Kidney glomerular epithelial cell (primary cell): ENCODE measurements at places on chromosomes 2 and 18.

GRCh38 chr2:29110916-29111535, 4.2 kb upstream of the CLIP4 start:
- DNase-seq = peak; percentile 41

DNA sequence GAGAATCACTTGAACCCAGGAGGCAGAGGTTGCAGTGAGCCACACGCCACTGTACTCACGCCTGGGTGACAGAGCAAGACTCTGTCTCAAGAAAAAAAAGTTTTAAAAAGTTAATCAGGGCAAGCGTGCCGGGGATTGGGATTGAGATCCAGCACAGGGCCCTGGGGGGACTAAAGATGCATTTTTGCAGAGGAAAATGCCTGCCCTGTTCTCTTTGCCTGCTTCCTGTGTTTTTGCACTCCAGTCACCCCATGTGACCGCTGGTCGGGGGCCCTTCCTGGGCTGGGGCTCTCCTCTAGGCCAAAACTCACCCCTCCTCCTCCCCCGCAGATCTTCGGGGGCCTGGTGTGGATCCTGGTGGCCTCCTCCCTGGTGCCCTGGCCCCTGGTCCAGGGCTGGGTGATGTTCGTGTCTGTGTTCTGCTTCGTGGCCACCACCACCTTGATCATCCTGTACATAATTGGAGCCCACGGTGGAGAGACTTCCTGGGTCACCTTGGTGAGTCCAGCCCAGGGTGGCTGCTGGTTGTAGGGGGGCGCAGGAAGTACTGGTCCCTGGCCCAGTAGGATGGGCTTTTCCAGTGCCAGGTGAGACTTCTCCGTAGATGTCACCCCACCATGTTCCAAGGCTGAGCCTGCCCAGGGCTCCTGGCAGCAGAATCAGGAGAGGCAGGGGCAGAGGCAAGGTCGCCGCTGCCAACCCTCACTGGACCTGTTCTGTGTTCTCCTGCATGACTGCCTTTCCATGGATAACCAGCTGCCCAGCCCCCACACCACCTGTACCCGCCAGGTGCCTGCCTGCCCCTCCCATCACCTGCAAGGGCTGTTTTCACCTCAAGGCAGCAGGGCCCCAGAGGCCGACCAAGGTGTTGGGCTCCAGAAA, 22.4 kb downstream of the MAL start:
- DNase-seq = no peak

DNA sequence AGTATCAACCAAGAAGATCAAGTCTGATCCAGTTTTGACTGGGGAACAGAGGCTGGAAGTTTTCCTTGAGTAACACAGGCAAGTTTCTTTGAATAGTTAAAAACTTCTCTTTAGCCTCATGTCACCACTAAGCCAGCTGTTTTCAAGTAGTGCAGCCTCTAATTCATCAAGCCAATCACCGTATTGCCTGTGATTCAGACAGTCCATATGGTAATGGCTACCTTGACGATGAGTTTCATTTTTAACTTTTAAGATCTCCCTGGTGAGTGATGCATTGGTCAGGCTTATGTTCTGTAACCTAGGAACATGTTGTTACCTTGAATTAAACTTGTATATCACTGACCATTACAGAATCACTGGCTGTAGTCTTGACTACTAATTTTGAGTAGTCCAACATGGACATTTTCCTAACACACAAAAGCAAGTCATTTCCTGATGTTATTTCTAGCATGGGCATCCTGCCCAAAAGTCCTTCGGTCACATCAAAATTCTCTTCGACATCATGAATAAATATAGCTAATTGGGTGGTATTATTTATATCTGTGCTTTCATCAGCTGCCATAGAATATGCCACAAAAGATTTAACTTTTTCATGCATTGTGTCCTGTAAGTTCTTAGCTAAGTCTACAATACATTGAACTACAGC, 238.8 kb upstream of the GCFC2 start:
- no peak for DNase-seq

- DNase-seq = no peak
Measured at GRCh38 chr2:71154798-71155197, 24.4 kb downstream of the MPHOSPH10 start.

DNA sequence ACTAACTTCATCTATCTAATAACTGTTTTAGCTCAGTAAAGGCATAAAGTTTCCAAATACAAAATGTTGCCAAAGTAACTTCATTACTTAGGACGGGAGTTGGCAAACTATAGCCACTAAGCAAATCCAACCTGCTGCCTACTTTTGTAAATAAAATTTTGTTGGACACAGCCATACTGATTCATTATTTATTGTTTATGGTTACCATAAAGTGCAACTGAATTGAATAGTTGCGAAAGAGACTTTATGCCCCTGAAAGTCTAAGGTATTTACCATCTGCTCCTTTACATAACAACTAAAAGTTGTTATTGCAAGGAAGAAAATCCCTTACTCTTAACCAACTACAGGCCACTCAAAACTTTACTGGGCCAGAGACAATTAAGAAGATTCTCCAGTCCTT, 256.7 kb upstream of the RBBP8 start:
- DNase-seq = no peak

DNA sequence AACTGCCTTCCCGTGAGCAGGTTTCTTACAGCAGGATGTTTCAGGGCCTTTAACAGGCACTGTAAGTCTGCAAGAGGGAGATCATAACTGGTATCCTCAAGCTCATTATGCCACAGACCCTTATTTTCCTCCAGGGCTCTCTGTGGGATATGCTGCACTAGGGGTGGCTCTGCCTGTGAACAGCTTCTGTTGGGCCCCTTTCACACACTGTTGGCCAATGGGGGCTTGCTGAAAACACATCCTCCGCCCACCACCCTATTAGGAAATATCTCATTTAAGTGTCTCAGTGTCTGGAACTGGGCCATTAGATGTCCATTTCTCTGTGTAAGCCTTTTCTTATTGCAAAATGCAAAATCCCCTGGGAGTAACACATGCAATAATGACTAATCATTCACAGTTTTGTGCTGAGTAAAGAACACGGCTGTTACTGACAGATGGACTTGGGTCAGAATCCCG, 414.3 kb upstream of the HS6ST1 start:
- DNase-seq = no peak

DNA sequence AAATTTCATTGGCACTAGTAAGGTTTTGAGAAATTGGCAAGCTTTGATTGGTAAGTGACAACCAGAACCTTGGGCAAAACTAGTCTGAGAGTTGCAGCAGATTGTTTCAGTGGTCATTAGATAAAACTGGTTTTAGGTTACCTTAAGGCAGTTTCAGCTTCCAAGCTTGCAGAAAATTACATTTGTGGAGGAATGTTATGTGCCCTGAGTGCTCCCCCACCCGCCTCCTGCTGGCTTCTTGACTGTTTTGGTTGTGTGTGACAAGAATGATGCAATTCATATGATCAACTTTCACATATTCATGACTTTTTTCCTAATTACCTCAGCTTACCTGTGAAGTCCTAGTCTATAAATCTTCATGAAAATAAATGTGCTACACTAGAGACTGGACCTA, 599.5 kb upstream of the ZNF804A start:
- no peak for DNase-seq

GRCh38 chr2:104140361-104140760, 713.6 kb upstream of the POU3F3 start:
- DNase-seq = peak; percentile 2

- DNase-seq = no peak
Measured at GRCh38 chr2:181643151-181643550, 13.8 kb downstream of the CERKL start.

DNA sequence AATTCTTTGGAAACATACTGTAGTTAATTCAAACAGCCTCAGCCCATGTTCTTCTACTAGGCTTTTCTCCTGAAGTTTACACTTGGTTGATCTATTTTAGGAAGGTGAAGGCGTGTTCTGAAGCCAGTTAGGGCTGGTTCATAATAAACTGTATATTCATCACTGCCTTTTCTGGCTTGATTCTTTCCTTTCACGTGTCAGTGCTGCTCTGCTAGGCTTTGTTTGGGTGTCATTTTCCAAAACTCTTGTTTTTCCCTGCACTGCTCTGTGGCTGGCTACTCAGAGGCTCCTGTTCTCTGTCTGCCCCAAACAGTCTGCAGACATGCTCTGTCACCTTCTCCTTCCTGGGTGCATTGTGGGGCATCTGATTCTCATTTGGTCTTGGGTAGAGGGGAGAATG, 136.1 kb downstream of the PARD3B start:
- no peak for DNase-seq

GRCh38 chr18:77063260-77063659, 69.3 kb downstream of the MBP start:
- DNase-seq = peak; percentile 32

GRCh38 chr2:126715111-126715510, 59.2 kb downstream of the GYPC start:
- DNase-seq = no peak

- DNase-seq = peak; percentile 3
Measured at GRCh38 chr2:200929334-200930249, 33.9 kb downstream of the ORC2 start.

- no peak for DNase-seq
Measured at GRCh38 chr18:44075038-44075437, 605.6 kb upstream of the SETBP1 start.

- DNase-seq = no peak
Measured at GRCh38 chr18:43303376-43303775, 26.1 kb upstream of the SYT4 start.

DNA sequence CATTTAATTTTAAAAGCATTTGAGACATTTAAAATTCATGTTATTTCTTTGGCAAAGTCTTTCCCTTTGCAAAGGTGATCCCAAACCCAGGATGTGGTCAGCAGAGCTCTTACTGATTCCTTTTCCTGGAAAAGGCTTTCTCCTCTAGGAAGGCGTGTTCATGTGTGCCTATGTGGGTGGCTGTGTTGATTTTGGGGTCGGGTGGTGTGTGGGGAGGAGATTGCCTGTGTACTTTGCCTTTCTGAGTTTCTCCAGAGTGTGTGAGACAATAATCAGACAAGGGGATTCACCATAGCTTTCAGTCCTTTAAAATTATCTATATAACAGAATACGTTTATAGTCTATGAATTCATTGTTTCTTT, 173.2 kb downstream of the SOCS6 start:
- no peak for DNase-seq

- no peak for DNase-seq
Measured at GRCh38 chr2:98472132-98472650, 27.5 kb downstream of the INPP4A start.

DNA sequence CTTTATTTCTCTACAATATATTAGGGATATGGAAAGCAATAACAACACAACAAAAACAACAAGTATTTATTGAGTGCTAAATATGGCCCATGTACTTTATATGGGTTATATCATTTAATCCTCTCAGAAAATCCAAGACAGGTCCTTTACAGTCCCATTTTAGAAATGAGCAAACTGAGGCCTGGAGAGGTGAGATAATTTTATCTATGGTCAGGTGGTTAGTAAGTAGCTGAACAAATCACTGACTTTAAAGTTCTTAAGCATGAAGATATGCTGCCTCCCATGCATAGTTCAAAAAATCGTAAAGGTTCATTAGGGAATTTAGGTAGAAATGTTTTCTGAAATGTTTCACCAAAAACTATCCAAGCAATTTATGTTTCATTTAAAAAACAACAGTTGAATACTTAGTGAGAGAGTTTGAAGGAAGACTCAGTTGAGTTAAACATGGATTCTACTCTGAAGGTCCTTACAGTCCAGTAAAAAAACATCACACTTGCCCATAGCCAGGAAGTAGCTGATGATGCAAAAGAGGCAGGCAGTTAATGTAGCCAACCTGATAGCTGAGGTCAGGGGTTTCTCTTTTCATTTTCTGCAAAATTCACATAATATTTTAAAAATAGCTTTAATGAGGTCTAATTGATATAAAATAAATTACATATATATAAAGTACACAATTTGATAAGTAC, 7.6 kb upstream of the NFE2L2 start:
- DNase-seq = no peak

GRCh38 chr2:143696651-143697050, 567.4 kb downstream of the ARHGAP15 start:
- DNase-seq = no peak

DNA sequence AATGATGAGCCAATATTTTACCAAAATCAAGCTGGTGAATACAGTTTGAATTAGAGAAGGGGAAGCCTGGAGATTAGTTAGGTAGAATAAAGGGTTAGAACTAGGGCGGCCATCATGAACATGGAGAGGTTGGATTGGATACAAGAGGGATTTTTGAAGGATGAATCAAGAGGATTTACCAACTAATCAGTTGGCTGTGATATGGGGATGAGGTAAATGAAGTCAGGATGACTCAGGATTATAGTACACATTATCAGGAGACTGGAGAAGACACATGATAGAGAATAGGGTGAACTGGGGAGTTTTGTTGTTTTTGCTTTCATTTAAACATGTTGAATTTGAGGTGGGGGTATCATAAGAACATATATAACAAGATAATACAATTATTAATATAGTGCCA, 73.8 kb upstream of the PROKR1 start:
- DNase-seq = no peak

GRCh38 chr2:162125138-162125537, 26.9 kb downstream of the GCG start:
- DNase-seq = peak; percentile 82

DNA sequence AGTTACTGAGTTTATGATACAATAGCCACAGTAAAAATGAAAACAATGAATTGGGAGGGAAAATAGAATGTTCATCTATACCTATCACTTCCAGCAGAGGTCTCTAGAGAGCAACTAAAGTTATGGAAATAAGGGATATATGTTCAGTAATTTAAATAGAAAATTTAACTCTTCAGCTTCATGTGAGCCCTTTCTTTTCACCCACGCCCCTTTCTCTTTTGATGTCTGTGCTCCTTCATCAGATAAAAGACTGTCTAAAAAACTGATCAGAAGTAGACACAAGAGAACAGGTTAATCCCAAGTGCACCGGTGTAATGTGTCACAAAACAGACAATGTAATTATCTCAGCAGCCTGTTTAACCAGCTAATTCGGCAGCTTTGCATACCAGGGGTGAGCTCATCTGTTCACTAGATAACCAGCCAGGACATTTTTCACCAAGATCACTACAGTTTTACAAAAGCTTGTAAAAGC, 238.5 kb upstream of the ERBB4 start:
- peak; percentile 59 for DNase-seq

GRCh38 chr18:49206717-49207116, 253.7 kb downstream of the DYM start:
- DNase-seq = peak; percentile 4

GRCh38 chr18:68956650-68957049, 158.8 kb downstream of the CCDC102B start:
- DNase-seq = no peak

DNA sequence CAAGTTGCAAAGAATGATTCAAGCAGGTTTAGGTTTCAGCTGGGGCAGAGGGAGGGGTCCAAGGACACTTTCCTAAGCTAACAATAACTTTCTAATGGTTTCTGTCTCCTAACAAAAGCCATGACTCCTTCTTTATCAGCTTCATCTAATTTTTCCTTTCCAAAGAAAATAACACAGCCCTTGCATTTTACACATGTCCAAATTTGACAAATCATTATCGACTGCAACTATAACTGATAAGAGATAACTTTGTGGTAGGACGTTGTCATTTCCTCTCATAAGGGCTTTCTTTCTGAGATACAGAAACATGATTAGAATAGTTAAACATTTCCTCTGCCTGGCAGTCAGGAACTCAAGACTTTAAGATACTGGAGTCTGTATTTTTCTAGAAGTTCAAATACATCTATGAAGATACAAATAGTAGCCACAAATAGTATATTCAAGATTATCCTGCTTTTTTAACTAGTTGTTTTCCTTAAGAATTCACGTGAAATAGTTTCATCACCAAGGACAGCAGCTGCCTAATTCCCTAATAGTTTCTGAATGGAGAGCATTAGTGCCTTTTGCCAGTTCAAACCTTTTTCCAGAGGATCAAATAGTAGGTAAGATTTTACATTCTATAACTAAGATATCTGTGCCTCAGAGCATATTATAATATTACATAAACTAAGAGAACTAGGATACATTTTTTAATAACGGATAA, 263.2 kb downstream of the EXOC6B start:
- peak; percentile 7 for DNase-seq

- peak; percentile 7 for DNase-seq
Measured at GRCh38 chr2:24635181-24635580, 144.1 kb downstream of the NCOA1 start.
